ENCODE measurements at places on chromosomes 12 and 14.
A peak's percentile ranks its signal among the peaks of the same experiment; 100 is the strongest.

- DNase-seq = no peak
Measured at GRCh38 chr14:21891921-21892320, 218.3 kb upstream of the OR4E1 start.

DNA sequence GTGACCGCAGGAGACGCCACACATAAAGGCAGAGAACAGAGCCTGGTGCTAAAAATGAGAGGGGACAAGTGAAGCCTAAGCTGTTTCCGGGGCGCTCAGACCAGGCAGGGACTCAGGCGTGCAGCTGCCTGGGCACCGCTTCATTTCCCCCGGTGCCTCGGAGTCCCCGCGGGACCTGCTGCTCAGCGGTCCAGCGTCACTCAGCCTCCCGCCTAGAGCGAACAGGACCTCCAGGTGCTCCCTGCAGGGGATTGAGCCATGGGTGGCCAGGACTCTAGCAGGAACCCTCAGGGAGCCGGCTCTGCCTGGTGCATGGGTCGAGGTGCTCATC, 31.0 kb downstream of the CCDC85C start:
- no peak for DNase-seq

- DNase-seq = no peak
Measured at GRCh38 chr14:49512571-49512970, 73.6 kb downstream of the RPS29 start.

DNA sequence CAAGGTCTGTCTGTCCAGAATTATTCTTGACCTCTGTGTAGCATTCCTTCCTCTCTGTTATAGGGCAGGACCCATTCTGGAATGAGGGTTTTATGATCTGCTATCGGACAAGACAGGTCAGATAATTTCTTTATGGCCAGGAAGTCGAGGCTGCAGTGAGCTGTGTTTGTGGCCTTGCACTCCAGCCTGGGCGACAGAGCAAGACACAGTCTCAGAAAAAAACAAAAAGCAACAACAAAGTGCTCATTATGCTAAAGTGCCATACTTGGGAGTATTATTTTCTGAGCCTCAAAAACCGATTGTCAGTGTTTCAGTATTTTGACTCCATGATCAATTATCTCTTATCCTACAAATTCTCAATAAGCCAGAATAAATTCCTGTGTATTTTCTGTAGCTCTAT, 4.1 kb downstream of the CIPC start:
- DNase-seq = no peak

- DNase-seq = peak; percentile 4
Measured at GRCh38 chr12:87509237-87509820, 519.9 kb downstream of the C12orf50 start.

- DNase-seq = no peak
Measured at GRCh38 chr14:56027916-56028712, 90.1 kb upstream of the PELI2 start.

GRCh38 chr14:22152903-22153302, 436.1 kb downstream of the DAD1 start:
- DNase-seq = no peak

- no peak for DNase-seq
Measured at GRCh38 chr14:88424573-88424972, 39.1 kb downstream of the SPATA7 start.

DNA sequence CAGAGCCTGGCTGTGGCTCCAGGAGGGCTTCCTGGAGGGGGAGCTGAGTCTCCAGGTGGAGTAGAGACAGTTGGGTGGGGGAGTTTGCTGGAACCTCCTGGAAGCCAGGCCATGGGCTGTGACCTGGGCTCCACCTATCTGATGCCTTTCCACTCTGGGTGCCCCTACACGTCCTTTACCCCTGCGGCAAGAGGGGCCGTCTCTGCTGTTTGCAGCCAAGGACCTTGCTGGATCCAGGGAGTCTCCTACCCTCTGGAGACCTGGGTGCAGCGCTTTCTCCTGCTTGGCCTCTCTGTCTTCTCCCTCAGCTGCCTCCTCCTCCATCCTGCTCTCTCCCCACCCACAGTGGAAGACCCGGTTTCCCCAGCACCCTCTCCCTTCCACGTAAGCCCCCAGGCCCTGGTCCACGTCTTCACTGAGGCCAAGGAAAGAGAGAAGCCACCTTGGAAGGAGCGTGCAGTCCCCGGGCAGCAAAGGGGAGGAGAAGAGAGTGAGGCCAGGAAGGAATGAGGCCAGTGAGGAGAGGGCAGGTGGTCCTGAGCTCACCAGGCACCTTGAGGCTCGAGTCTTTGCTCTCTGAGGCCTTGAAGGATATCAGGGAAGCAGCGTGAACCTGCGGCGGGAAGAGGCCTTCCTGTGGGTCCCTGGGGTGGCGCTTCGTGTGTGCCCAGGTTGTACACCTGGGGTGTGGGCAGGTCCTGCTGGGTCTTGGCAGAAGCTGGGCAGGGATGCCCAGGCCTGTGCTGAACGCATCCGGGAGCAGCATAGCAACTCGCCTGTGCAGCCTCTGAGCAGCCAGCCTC, 294.3 kb upstream of the RTL1 start:
- no peak for DNase-seq

DNA sequence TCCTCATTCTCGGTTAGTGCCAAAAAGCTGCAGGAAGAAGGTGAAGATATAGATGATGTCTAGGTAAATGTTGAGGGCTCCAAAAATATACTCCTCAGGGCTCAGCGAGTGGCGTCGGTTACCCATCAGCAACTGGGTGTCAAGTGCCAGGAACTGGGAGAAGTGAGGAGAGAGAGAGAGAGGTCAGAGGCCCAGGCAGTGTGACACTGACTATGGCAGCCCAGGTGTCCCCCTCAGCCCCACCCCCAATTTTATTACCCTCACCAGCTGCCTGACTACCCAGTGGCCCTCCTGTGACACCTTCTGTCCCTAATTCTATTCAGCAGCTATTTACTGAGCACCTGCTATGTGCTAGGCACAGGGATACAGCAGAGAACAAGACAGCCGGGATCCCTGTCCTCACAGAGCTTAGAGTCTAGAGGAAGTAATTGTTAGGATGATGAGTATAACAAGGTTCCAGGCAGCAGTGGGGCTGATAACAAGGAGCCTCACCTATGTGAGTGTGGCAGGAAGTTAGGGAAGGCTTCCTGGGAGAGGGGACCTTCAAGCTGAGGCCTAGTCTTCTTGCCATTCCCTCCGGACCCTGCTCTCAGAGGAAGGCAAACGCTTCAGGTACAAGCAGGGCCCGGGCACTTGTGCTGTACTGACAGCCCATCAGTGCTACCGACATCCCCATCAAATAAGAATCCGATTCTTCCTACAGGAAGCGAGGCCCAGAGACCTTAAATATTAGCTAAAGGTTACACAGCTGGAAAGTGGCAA, 27.8 kb upstream of the BCDIN3D start:
- DNase-seq = no peak

DNA sequence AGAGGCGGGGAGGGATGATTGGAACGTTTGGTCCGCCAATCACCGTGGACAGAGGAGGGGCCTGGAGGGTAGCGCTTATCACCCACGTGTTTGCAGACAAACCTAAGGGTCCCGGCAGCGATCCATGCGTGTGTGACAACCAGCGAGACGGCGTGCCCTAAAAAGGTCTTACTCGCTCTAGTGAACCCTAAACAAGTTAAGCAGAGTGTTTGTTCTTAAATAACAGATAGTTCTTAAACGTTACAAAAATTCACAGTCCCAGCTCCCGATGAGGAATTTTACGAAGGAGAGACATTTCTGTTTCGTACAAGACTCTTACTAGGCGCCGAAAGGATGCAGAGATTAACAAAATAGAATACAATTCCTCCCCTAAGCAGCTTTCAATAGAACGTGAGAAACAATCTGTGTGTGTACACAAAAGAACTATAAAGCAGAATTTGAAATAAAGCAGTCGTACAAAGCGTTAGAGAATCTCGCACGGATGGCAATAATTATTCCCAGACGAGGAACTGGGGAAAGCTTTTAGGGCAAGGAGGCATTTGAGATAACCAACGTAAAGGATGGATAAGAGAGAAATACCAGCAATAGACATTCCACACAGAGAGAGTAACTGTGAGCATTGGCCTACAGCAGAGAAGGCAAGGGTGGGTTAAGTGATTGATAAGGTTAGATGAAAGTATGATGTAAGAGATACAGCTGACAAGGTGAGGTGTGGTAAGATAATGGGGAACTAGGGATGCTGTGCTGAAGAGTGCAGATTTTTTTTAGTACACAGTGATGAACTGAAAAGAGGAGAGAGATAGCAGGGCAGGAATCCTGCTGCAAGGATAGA, 831 bp upstream of the RPS6KA5 start:
- no peak for DNase-seq

GRCh38 chr14:34081576-34082136, 130.8 kb upstream of the EGLN3 start:
- no peak for DNase-seq

GRCh38 chr14:71590131-71590530, 342.1 kb upstream of the RGS6 start:
- no peak for DNase-seq

GRCh38 chr12:116922194-116922897, 11.6 kb downstream of the FBXW8 start:
- DNase-seq = peak; percentile 51

DNA sequence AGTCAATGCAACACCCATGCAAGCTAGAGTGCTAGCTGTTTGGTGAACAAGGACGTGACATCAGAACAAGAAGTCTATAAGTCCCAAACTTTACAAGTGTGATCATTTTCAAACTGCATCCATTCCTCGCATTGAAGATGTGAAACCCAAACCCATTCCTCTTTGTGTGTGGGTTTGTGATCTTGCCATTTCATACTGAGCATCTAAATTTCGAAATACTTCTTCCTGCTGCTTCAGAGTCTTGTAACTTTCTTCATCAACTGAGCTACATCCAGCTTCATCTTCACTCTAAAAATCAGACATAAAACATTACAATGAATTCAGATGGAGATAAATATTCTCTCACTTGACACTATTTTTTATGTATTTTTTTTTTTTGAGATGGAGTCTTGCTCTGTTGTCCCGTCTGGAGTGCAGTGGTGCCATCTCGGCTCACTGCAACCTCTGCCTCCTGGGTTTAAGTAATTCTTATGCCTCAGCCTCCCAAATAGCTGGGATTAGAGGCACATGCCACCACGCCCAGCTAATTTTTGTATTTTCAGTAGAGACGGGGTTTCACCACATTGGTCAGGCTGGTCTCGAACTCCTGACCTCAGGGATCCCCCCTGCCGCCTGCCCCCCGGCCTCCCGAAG, 4.8 kb upstream of the ZCCHC8 start:
- DNase-seq = no peak

GRCh38 chr12:68233498-68233897, 7.9 kb upstream of the IL26 start:
- no peak for DNase-seq

DNA sequence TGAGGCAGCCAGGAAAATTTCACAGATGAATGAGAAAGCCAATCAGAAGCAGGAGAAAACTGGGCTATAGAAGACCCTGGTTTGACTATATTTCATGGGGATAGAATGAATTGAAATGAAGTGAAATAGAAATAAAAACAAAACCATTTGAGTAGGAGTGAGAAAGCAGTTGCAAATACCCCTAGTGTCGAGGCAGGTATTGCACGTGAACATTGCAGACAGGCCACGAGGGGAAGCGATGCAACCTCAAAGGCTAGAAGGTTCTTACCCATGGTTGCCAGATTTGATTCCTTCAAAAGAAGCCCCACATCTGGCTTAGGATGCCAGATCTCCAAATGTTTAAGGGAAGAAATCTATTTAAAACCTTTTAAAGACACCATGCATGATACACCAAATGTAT, 648.9 kb downstream of the VRK1 start:
- DNase-seq = no peak

DNA sequence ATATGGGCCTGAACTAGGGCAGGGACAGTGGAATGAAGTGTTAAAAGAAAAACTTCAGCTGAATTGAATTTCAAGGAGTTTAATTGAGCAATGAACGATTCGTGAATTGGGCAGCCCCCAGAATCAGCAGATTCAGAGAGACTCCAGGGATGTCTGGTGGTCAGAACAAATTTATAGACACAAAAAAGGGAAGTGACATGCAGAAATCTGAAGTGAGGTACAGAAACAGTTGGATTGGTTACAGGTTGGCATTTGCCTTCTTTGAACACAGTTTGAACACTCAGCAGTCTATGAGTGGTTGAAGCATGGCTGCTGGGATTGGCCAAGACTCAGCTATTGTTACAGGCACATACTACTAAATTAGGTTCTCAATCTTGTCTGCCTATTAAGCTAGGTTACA, 9.7 kb upstream of the TBPL2 start:
- no peak for DNase-seq

DNA sequence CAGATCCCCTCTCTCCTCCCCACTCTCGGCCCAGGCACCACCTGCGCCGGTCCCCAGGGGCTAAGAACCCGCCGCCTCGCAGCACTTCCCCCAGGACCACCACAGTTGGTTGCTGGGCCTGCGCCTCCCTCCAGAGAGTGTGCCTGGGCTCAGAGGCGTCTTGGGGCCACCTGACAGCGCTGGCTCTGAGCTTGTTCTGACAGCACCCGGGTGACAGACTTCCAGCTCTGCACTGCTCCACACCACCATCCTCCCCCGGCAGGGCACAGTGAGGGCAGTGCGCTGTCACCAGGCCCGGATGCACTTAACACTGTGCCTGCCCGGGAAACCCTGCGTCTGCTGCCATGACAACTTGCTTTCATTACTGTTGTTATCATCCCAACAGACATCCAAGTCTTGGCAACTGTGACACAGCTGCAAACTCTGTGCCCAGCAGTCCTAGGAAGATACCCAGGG, 6.6 kb downstream of the BRF1 start:
- DNase-seq = no peak

DNA sequence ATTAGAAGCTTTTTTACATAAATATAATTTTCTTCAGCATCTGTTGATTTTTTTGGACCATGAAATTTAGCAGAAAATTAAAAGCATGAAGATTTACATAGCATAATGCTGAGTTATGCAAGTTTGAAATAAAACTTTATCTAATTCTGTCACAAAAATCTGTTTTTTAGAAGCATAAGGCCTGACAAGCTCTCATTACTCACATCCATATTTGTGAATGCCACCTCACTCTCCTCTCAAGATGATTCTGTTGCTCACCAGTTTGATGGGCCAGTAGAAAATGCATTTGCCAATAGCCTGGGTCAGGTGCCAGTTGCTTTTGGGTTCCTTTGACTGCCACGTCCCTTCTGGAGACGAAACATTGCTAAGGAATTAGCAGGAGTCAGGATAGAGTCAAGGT, 181.5 kb upstream of the ATP2B1 start:
- DNase-seq = no peak

GRCh38 chr12:50252977-50253602, 30.2 kb downstream of the LIMA1 start:
- DNase-seq = no peak
